ENCODE measurements at places on chromosomes 4 and X.

DNA sequence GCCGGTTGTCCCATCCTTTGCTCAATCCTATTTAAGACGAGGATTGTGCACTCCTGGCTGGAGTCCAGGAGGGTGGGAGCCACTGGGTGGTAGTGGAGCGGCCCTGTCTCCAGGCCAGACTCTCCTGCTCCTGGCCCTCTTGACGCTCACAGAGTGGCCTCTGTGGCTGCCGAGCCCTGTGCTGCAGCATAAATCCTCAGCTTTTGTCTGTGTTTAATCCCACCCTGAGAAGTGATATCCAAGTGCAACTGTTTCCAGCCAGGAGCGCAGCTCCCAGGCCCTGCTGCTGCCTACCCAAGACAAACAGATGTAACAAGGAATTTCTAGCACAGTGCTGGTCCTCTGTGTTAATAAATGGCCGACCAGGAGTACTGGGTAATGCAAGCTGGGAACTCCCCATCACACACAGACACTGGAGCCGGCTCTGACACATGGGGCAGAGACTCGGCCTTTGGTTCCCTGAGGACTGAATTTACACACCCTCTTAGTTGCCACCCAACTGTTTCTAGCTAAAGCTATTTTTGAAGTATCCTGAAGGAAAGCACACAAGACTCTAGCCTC is 85.3 kb downstream of the GATB start:
- no peak for DNase-seq

GRCh38 chr4:98685225-98686042 is 27.0 kb upstream of the TSPAN5 start:
- DNase-seq = no peak

GRCh38 chr4:74716436-74716765 is 77.9 kb downstream of the BTC start:
- no peak for DNase-seq

DNA sequence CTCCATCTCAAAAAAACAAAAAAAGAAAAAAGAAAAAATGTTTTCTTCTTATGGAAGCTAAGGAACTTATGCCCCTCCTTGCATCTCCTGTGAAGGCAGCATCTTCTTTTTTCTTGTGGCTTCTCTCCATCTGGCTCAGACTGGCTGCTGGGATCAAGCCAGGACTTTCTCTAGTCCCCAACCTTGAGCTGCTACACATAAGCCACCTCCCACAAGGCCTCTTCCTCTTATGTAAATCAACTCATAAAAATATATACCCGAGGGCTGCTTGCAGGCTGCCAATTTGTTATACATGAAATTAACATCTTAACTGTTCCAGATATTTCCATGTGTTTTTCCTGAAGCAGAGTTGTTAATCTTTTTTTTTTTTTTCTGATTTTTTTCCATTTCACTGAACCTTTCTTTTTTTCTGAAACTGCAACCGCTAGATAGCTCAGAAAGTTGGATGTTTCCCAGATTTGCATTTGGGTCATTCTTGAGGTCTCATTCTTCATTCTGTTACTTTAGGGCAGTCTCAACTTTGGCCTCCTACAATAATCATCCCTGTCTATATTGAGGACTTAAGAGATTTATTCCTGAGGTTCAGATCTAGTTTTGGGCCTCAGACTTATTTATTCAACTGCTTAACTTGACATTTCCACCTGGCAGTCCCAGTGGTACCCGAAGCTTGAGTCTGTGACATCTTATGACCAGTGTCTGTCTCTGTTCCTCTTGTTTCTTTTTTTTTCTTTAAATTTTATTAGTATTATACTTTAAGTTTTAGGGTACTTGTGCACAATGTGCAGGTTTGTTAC is 10.3 kb downstream of the SNX25 start:
- DNase-seq = no peak

GRCh38 chrX:38626296-38626695 is 65.0 kb downstream of the TSPAN7 start:
- no peak for DNase-seq

DNA sequence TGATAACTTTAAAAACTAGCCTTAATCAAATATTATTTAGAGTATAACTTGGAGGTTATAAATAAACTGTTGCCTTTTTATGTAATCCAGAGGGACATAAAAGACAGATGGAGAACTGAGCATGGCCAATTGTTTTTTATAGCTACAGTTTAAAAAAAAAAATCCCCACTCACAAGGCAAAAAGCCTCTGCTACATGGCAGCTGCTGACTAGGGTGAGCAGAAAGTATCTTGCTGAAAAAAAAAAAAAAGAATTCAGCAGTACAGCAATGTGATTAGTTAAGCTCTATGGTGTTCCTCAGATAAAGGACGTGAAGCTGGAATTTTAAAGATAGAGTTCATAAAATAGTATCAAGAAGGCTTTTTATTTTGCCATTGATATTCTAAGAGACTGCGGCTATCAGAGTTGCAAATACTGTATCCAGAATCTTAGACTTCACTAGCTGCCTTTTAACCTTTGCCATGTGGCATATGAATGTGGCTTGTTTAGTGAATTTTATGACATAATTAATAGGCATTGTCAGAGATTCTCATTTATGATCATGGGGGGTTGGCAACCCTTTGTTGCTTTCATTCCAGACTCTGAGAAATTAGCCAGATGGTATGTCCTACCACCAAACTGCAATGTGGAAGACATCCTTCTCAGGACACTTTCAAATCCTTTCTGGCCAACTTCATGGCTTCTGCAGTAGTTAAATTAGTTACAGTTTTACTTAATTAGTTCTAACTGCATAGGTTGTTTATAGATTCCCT is 498.0 kb downstream of the STPG2 start:
- no peak for DNase-seq

DNA sequence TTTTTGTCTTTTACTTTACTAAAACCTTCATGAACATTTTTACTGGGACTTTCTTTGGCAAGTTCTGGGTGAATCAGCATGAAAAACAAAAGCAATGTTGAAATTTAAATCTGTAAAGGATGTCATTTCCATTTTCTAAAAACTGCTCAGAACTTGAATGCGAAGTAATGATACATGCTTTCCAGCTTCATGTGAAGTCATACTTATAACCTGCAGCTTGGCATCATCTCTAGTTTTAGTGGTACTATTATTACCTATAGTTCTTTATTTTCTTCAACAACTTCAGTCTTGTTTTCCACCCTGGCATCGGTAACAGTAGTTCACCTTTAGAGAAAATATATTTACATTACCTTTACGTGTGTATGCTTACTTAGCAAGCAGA is 421.4 kb upstream of the DIPK2B start:
- no peak for DNase-seq

All from stimulated activated CD4-positive, alpha-beta T cell treated with anti-CD3 and anti-CD28 coated beads, Interleukin-4, amount 100 ng/mL, for 4 hours (primary cell).